ENCODE measurements at places on chromosomes 7 and 10. TPM values are rescaled to one million over a fixed set of nuclear protein-coding genes. Genes with fewer than 3 reads are reported as not detected.

TMEM196 gene
- total RNA-seq, result not detected

SSMEM1 gene
- not detected for total RNA-seq

SAMD9L gene
- total RNA-seq, result 3.3 TPM

SFRP5 gene
- total RNA-seq, result not detected

NKX1-2 gene
- not detected for total RNA-seq

IDI2 gene
- not detected for total RNA-seq

TEX36 gene
- not detected for total RNA-seq

TRPV5 gene
- not detected for total RNA-seq

GRIFIN gene
- total RNA-seq, result not detected
